ENCODE measurements at places on chromosomes 1 and 21.

GRCh38 chr1:116769994-116770393 is 15.8 kb downstream of the CD2 start:
- no peak for DNase-seq

DNA sequence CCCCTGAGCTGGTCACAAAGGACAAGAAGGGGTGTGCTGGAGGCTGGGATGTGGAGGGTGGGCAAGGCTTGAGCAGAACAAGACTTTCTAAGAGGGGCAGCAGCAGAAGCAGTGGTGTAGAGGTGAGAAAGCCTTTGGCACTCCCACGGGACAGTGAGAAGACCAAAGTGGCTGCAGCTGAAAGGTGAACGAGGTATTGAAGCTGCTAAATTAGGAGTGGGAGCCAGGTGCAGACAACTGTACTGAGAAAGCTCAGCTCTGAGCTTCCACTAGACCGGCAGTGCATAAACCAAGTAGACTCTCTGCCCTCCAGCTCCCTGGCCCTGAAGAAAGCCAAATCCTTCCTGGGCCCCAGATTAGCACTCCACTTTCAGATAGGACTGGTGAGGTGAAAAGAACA is 93.0 kb downstream of the VWA5B1 start:
- no peak for DNase-seq

- DNase-seq, result no peak
These were observed 5.4 kb upstream of the EXO1 start for GRCh38 chr1:241842565-241842964.

- no peak for DNase-seq
These were observed 53.0 kb upstream of the DESI2 start for GRCh38 chr1:244599937-244600350.

DNA sequence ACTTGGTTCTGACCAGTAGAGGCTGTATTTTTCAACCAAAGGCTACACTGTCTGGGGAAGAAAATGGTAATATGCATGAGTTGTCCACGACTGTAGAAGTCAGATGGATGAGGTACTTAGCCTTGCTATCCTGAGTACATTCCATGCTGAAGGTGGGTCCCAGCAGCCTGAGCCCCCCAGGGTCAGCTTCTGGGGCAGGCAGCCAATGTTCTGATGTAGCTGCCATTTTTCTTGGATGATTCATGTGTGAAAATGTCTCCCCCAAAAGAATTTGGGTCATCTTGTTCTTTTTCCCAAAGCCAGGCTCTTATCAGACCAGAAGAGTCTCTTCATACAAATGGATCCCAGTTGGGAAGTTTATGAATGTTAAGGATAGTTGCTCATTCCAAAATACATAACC is 172.2 kb upstream of the UBE2U start:
- DNase-seq, result no peak

- no peak for DNase-seq
These were observed 13.4 kb upstream of the PKP1 start for GRCh38 chr1:201269900-201270410.

DNA sequence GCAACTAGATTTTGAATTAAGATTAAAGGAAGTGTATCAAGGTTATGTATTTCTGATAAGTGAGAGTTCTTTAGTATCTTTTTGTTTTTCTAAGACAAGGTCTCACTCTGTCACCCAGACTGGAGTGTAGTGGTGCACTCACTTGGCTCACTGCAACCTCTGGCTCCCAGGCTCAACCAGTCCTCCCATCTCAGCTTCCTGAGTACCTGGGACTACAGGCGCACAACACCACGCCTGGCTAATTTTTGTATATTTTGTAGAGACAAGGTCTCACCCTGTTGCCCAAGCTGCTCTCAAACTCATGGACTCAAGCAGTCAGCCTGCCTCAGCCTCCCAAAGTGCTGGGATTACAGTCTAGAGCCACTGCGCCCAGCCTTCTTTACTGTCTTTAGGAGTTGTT is 33.7 kb downstream of the DHX9 start:
- DNase-seq, result no peak

Measured in KBM-7 (cell line).